ENCODE measurements at places on chromosomes 1 and 21. TPM values are rescaled to one million over a fixed set of nuclear protein-coding genes. Genes with fewer than 3 reads are reported as not detected.

Gene ZYG11A
- 0.65 TPM for total RNA-seq

Gene RAP1GAP
- 3.9 TPM for total RNA-seq

Gene CCDC27
- total RNA-seq, result not detected

Gene CHRM3
- 4.5 TPM for total RNA-seq

Gene S100A4
- total RNA-seq, result 22.4 TPM
